ENCODE measurements at places on chromosomes 2 and 18.

- DNase-seq = no peak
These were observed 57.6 kb downstream of the EVA1A start for GRCh38 chr2:75503048-75503607.

GRCh38 chr2:195575879-195576401, 81.1 kb upstream of the SLC39A10 start:
- no peak for DNase-seq

DNA sequence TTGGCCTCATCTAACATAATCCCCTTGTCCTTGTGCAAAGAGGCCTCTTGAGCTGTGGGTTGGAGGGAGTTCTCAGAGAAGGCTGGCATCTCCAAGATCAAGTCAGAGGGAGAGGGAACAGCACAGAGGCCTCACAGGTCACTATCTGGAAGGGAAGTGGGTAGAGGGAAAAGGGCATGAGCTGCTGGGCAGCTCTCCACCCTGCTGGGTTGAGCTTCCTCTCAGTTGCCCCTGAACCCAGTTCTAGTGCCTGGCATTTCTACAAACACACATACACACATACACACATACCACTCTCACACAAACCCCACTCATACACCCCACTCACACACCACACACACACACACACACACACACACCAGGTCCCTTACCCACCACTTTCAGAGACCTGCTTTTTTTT, 30.3 kb upstream of the RMP24 start:
- no peak for DNase-seq

DNA sequence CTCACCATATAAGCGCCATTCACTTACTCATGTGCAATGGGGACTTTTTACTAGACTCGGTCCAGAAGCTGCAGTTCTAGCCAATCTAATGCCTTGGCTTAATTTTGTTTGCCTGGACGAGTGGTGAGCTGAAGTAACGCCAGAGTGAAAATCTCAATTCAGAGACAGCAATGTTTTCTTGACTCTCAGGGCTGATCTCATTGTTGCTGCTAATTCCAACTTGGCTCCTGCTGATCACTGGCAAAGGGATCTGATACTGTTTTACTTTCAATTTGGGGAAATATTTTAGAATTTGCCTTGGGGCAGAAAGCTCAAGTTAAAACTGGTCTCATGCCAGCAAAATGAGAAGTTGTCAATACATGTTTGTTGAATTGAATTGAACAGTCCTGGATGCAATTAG, 906.6 kb upstream of the CDH2 start:
- no peak for DNase-seq

DNA sequence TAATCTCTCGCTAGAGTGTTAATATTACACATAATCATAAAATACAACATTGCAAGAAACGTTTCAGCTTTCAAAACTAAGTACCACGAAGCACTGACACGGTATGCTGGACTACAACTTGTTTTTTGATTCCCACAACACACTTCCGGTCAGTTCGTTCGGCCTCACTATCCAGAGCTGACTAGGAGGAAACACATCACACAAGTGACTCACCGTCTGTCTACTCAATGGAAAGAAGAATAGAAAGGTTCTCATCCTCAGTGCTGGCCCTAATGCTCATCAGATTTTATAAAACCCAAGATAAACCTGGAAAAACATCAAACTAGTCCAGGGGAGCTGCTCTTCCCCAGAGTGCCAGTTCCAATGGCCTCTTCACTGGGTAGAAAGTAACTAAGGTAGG, 42.9 kb downstream of the ZNF385B start:
- no peak for DNase-seq

DNA sequence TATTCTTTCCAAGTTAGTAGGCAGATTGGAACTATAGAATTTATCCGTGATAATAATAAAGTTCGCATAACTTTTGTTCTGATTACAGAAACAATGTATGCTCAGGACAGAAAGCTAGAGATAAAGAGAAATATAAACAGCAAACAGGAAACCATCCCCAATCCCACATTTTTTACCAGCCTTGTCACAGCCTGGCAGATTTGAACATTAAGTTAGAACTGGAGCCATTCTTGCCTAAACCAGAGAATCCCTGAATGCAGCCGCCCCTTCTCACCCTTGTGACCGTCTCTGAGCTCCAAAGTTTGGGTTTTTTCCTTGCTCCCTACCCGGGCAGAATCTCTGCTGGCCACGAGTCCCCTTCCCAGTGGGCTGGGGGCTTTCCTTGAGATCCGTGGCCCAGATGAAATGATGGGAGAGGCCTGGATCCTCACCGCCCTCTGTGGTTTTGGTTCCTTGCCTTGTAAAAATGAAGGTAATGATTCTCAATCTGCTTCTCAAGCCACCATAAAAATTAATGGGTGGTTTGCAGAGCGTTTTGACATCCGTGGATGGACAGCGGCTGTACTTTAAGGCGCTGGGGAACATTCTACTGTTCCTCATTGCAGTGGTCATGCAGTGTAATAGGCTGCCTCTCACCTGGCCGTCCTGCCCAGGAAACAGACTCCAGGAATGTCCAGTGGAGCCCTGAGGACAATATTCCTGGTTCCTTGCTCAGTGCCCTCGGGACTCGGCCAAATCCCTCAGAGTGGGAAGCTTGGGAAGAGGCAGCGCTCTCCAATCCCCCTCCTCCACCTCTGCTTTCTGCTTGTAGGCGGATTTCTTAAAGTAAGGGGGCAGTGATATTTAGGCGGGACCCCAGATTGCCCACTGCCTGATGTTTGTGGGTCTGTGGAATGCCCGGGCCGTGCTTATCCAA, 1.6 kb downstream of the SH3BP4 start:
- no peak for DNase-seq

GRCh38 chr2:85801871-85802270, 48.1 kb downstream of the ATOH8 start:
- DNase-seq = no peak

- no peak for DNase-seq
These were observed 34.6 kb upstream of the STK17B start for GRCh38 chr2:196205881-196206435.

DNA sequence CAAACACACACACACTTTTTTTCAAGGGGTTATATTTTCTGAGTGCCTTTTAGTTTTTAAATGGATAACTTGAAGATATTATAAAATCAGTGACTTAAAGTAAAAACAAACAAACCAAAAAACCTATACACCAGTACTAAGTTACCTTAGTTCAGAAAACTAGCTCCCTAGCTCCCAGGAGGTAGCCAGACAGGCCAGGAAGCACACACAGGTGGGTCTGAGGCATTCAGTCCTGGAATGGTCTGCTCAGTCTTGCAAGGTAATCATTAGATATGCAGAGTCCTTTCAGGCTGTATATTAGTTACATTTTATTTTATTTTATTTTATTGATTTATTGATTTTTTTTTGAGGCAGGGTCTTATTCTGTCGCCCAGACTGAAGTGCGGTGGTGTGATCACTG, 10.7 kb upstream of the DYNC2LI1 start:
- DNase-seq = no peak

- DNase-seq = no peak
These were observed 411.1 kb downstream of the RAD51AP2 start for GRCh38 chr2:17107151-17107550.

- DNase-seq = peak; percentile 46
These were observed 8.6 kb upstream of the IL36A start for GRCh38 chr2:112996635-112997034.

- no peak for DNase-seq
These were observed 34.6 kb downstream of the TGFBRAP1 start for GRCh38 chr2:105294844-105295481.

DNA sequence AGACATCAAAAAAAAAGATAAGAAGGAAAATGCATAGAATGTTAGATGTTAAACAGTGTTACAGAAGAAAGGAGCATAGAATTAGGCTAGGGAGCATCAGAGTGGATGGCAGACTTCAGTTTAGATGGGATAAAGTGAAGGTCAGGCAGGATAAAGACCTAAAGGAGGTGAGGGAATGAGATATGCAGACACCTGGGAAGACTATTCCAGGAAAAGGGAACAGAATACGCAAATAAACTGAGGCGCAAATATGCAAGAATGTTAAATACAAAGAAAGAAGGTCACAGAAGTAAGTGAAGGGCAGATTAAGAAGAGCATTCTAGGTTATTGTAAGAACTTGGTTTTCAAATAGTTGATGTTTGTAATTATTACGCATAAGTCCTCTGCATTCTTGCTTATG, 116.3 kb upstream of the REG3A start:
- no peak for DNase-seq

GRCh38 chr2:101150306-101151145, 656 bp downstream of the TBC1D8 start:
- no peak for DNase-seq

DNA sequence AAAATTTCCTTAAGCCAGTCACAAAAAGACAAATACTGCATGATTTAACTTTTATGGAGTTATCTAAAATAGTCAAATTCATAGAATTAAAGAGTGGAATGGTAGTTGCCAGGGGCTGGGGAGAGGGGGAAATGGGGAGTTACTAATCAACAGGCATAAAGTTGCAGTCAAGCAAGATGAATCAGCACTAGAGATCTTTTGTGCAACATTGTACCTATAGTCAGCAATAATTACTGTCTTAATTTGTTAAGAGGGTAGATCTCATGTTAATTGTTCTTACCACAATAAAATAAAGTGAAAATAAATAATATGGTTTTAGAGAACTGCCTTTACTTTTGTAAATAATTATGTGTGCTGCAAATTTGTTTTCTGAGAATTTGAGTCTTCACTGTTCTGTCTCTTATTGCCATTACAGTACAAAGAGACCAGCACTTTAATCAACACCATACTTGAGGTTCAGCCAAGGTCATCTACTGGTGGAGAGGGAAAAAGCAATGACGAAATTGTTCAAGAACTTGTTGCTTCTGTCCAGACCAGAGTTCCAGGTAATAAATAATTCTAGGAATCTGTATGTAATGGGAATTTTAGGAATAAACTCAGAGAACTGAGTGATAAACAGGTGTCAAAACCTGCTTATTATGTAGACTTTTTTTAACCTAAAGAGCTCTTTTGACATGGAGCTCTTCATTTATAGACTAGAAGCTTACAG, 75.5 kb downstream of the TRABD2A start:
- no peak for DNase-seq

DNA sequence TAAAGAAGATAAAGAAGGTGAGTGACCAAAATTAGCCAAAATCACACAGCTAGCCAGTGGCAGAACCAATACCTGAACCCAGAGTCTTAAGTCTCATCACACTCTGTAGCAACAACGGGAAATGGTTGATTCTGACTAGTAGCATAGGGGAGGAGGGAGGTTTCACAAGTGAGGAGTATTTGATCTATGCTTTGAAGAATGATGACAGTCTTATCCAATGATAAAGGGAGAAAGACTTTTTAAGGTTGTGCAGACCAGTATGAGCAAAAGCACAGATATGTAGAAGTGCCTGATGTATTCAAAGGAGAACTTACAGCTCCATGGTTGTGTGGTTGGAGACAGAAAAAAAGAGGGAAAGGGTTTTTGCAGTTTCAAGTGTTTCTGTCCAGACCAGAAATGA, 50.7 kb upstream of the LINC00305 start:
- DNase-seq = no peak

GRCh38 chr2:134999521-134999920, 47.7 kb downstream of the MAP3K19 start:
- DNase-seq = no peak

- no peak for DNase-seq
These were observed 70.1 kb upstream of the STPG4 start for GRCh38 chr2:47225061-47225783.

DNA sequence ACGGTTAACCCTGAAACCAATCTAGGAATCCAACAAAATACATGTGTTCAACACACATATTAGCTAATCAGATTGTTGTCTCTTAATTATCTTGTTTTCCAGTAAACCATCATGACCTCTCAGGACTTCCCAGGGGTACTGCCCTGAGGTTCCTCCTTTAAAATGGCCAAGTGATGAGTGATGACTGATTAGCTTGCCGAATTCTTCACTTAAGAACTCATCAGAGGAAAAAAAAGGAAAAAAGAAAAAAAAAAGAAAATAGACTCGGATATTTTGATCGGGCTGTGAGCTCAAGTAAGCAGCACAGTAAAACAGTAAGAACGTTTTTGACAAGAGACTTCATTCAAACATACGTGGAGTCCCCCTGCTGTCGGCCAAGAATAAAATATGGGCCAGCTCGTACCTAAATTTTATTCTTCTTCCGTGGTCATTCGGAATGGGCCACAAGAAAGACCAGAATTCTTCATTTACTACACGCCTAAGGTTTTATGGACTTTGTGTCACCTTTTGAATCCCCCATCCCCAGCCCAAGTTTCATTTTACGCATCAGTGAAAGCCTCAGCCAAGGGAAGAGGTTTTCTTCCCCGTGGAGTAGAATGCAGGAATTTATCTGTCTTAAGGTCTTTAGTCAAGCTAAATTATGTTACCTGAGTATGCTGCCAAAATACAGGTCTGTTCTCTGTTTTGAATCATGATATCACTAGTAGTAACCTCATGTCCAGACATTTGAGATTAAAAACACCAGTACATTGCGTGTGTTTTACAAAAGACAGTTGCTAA, 40.5 kb downstream of the COLEC12 start:
- no peak for DNase-seq

- DNase-seq = no peak
These were observed 13.5 kb upstream of the SALL3 start for GRCh38 chr18:78965917-78966792.

GRCh38 chr2:112065966-112066365, 10.9 kb downstream of the TMEM87B start:
- DNase-seq = no peak

DNA sequence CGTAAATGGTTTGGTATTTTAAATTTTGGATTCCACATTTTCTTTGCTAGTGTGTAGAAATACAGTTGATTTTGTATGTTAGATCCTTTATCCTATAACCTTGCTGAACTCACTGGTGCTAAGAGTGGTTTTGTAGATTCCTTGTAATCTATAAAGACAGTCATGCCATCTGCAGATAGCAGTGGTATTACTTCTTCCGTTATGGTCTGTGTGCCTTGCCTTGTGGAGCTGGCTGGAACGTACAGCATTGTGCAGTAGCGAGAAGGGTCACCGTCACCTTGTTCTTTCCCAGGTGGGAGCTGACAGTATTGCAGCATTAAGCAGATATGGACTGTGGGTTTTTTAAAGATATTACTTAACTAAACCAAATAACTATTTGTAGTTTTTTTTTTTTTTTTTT, 33.7 kb downstream of the ATP9B start:
- no peak for DNase-seq

DNA sequence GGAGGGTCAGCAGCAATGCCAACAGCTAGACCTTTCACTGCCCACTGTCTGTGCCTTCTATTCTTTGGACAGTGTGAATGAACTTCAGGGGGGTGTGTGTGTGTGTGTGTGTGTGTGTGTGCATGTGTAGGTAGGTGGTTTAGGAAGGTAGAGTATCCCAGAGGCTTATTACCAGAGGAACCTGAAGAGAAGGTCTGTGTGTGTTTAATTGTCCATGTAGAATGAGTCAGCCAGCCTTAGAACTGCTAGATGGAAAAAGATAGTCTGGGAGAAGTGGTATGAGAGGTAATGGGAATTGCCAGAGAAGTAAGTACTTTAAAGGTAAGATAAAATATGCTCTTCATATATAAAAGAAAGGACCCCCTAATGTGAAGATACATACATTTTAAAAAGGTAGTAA, 522.2 kb downstream of the PIK3C3 start:
- DNase-seq = no peak

DNA sequence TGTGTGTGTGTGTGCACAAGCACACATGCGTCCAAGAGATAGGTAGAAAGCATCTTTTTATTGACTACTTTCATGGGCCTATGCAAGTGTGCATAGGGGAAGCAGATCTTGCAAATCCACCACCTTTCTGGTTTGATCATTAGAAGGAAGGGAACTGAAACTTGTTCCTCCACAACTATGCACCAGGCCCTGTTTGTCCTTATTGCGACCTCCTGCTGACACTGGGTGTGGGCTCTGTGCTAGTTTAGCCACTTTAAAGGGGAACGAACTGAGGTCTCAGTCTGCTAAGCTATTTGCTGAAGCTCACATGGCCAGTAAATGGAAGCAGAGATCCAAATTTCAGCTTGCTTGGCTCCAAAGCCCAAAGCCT, 32.1 kb upstream of the INSIG2 start:
- no peak for DNase-seq
